ENCODE measurements at places on chromosomes 7 and 10.

DNA sequence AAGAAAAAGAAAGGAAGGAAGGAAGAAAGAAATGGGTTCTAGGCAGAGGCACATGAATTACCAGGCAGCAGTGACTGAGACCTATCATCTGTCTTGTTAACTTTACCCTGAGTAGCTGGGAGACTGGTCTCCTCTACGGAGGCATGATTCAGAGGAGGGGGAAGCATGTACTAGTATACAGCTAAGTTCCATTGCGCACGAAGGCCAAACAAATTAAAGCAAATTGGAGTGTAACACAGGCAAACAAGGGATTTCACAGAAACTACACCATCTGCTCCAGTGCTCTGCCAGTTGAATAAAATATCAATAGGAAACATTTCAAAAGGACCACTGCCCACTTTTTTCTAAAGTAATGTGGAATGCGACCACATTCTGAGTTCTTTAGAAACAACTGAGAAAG lies 65.9 kb upstream of the RSU1 start:
- no peak for ATAC-seq

DNA sequence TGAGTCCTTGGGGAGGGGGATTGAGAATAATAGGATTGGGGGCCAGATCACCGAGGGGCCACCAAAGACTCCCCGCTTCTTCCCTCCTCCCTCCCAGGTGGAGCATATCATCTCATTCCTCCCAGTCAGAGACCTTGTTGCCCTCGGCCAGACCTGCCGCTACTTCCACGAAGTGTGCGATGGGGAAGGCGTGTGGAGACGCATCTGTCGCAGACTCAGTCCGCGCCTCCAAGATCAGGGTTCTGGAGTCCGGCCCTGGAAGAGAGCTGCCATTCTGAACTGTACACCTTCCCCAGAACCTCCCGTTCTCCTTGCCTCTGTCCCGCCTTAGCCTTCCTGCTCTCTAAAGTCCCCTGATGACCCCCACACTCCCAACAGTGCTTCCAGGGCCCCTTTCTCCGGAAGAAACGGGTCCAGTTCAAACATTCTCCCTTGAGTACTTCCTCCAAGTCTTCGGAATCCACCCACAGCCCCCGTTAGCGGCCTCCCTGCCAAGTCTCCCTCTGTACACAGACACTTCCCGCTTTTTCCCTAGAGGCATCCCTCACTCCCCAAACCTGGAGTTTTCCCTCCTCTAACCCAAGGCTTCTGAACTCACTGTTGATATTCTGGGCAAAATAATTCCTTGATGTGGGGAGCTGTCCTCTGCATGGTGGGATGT lies 4.1 kb downstream of the FBXO24 start:
- no peak for ATAC-seq

- no peak for ATAC-seq
These were observed 57.8 kb downstream of the LGI1 start for GRCh38 chr10:93815304-93816096.

DNA sequence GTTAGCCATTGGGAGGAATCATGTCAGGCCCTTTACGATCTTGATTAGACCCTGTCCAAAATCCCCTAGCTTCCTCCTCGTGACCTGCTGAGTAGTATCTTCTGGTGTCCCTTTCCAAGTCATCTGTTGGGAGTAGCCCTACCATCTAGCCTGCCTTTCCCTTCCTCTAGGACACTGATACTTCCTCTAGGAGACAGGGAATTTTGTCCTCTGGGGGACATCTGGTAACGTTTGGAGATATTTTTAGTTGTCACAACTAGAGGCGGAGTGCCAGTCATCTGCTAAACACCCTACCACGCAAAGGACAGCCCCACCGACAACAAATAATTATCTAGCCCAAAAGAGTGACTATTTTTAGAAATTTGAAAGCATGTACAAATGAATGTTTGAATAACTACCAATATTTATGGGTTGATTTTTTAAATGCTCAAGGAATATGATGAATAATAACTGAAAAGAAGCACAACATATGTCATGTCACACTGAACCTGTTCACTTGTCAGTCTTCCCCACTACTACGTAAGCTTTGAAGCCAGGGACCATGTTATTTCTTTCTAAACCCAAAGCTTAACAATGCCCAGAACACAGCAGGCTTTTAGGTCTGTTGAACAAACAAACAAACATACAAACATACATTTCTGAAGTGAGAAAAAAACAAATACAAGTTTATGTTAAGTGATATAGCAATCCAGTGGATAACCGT lies 105.9 kb downstream of the ARHGAP12 start:
- ATAC-seq: no peak

DNA sequence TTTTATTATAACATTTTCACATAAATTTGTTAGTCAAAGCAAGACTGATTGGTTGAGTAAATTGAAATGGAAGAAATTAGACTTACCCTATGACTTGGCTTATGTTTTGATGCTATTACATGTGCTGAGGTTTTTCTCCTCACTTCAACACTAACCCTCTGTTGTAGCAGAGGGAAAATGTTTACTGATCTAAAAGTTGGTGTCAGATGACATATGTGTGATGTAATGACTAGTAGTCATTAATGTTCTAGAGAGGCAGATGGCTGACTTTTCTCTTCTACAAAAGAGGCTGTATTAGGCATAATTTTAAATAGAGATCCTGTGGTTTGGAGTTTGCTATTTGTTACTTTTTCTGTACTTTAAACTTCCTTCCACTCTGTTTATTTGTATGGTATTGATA lies 266.0 kb downstream of the BBS9 start:
- ATAC-seq: no peak

GRCh38 chr10:59560990-59561389 lies 148.7 kb downstream of the SLC16A9 start:
- ATAC-seq: no peak

GRCh38 chr10:18735711-18736110 lies 76.5 kb downstream of the ARL5B start:
- ATAC-seq: no peak
